ENCODE measurements at places on chromosomes 4 and X.

GRCh38 chrX:113260474-113260873 lies 419.8 kb upstream of the AMOT start:
- DNase-seq, result no peak

- DNase-seq, result no peak
These were observed 194.4 kb downstream of the TMA16 start for GRCh38 chr4:163688856-163689255.

- DNase-seq, result no peak
These were observed 61.2 kb downstream of the FHDC1 start for GRCh38 chr4:152997288-152997687.

- no peak for DNase-seq
These were observed 32.2 kb downstream of the UNC5C start for GRCh38 chr4:95516528-95517017.

DNA sequence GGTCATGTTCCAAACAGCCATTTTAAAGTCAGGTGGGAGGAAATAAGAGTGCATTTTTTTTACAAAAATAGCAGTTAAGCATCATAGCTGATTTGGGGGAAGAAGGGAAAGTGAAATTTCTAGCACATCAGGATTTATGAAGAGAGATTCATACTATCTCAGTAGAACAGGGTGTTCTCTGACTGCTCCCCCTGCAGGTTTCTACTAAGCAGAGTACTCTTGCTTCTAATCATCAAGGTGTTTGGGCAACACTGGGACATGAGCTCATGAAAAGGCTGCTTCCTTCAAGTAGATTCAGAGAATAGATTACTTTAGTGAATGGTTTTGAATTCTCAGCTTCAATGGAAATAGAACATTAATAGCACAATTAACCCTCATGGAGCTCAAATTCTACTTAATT lies 591.4 kb upstream of the PCDH10 start:
- no peak for DNase-seq

DNA sequence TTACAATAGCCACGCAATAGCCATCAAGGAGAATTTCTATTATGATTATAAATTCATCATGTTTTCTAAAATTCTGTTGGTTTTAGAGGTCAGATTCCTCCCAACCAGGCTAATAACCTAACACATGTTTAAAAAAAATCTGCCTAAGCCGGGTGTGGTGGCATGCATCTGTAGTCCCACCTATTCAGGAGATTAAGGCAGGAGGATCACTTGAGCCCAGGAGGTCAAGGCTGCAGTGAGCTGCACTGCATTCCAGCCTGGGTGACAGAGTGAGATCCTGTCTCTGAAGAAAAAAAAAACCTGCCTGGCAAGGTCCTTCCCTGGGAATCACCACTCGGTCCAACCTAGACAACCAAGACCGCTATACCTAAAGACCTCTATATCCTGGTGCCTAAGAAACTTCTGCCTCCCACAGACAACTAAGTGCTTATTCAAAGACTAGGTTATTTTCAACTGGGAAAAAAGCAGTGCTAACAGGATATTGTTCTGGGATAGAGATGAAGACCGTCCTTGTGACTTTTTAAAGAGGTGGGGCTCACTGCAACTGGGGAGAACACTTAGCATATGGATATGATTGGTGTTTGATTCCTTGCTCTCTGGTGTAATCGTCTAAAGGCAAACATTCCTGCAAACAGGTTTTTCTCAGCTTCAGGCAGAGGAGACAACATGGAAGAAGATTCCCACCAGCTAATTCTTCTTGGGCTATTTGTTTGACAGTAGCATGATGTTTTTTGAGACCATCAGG lies 18.2 kb downstream of the ATP1B4 start:
- DNase-seq, result no peak

DNA sequence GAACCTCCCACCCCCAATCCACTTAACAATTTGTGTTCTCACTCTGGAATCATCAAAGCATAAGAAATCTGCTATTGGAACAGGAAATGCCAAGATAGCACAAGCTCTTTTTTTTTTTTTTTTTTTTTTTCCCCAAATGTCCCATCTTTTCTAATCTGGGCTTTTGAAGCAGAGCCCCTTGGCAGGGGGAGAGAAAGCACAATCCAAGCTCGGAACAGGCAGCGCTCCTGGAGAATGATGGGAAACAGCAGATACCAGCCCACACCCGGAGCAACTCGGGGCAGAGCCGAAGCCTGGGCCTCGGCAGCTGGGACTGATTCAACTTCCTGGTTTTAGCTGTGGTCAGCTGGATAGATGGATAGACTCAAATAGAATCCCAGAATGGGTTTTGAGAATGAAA lies 235.1 kb downstream of the QDPR start:
- no peak for DNase-seq

- no peak for DNase-seq
These were observed 28.2 kb downstream of the ANXA5 start for GRCh38 chr4:121668368-121669162.

- peak; percentile 56 for DNase-seq
These were observed 69.6 kb downstream of the PPP2R2C start for GRCh38 chr4:6402566-6403399.

DNA sequence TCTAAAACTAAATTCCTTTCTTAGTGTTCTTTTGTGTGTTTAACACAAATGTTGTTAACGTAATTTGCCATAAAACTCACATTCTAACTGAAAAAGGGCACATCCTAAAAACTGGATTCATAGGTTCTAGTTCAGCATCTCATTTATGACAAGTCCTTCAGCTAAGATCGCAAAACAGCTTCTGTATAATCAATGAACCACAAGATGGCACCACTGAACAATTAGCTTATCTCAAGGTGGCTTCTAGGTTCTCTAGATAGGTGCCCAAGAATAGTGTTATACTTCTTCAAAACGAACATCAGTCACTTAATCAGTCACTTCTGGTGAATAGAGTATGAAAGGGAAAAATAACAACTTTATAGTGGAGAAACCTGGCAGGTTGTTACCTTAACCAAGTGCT lies 54.3 kb downstream of the NRK start:
- DNase-seq, result no peak

DNA sequence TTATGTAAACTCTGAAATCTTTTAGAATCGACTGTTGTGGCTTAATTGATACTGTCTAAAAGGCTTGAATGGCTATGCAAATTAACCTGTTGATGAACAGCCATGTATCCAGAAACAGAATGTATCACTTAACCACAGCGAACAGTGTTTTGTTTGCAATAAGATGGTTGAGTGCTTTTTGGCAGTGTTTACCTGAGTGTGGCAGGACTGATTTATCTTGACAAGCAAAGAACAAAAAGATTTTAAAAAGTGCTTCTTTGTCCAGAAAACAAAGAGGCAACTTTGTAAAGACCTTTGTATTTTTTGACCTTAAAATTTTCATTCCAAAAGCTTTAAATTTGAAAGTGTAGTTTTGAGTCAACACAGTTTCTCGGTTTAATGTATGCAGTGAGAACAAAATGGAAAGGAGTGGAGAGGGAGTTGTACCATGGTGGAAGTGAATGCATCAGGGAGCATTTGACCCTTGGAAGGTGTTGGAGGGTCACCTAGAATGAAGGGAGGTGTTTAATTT lies 18.0 kb downstream of the ARHGAP10 start:
- no peak for DNase-seq

GRCh38 chr4:70925899-70926635 lies 23.9 kb downstream of the MOB1B start:
- no peak for DNase-seq

GRCh38 chr4:128924951-128925350 lies 115.5 kb downstream of the JADE1 start:
- DNase-seq, result no peak

GRCh38 chrX:140765043-140765784 lies 55.7 kb downstream of the LINC00632 start:
- DNase-seq, result no peak

GRCh38 chr4:153233761-153234371 lies 29.6 kb downstream of the TRIM2 start:
- no peak for DNase-seq

GRCh38 chrX:41095908-41096307 lies 10.7 kb downstream of the USP9X start:
- DNase-seq, result no peak

- DNase-seq, result no peak
These were observed 33.3 kb downstream of the REST start for GRCh38 chr4:56940971-56941370.

- no peak for DNase-seq
These were observed 7.5 kb downstream of the ASB5 start for GRCh38 chr4:176261481-176261880.

DNA sequence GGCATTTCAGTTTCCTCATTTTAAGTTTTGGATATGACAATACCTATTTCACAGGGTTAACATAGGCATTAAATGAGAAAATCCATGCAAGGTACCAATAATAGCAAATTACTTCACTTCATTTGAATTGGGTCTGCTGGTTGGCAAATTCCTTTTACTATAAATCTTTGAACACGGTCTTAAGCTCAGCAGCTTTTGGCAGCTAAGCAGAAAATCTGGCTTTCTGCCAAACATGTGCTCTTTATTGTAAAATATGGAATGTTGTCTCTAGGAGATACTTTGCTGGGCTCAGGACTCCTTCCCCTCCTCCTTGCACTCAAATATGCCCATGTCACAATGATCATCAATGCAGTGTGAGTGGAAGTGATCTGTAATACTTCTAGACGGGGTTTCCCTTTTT lies 16.8 kb upstream of the DMP1 start:
- DNase-seq, result peak; percentile 42

DNA sequence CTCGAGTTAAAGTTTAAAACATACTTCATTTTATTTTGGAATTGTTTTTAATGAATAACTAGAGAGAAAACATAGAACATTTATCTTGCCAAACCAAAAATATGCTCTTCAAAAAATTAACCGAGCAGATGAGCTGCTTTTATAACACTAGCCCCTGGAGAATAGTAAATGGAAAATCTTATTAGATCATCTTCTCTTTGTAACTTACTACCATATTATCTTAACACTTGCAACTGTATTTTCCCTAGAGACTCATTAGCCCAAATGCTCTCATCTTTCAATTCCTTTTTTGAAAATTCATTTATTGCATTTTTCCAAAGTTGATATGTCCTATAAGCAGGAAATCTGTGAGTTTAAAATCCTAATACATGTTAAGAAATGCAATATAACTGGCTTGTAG lies 143.3 kb downstream of the CAMK2D start:
- DNase-seq, result no peak

Data from D341Med (cell line).